NCI-H1417 treated with DMSO at 0.1 percent for 48 hours (cell line): ENCODE measurements at places on chromosomes 2 and 18.

DNA sequence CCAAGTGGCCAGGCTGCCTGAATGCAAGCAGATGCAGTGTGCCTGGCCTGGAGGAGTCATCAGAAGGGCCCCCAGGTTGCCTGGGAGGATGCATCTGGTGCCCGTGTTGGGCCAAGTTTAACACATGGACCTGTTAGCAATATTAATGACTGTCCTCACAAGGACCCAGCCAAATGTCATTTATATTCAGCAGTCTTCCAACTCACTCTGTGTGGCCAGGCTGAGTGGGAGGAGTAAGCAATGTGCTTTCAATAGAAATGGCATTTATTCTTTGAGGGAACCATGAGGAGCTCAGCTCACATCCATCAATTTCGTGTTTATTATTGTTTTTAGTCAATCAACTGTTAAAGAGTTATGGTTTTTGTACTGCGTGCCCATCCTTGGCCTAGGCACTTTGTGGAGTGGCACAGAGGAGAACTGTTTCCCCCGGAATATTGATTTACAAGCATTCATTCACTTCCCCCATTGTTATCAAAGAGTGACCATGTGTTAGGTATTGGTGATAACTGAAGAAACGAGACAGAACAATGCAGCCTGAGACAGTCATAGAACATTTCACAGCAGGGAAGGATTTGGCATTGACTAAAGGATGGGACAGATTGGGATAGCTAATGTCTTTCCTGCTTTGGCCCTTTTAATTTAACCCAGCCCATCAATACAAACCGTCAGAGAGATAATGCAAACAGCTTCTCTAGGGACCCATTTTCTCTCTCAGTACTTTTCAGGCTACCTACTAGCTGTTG is 725.2 kb downstream of the TSN start:
- DNase-seq, result no peak

GRCh38 chr2:191115391-191115790 is 35.4 kb downstream of the STAT4 start:
- no peak for DNase-seq

GRCh38 chr2:124797049-124797448 is 772.0 kb downstream of the CNTNAP5 start:
- no peak for DNase-seq

DNA sequence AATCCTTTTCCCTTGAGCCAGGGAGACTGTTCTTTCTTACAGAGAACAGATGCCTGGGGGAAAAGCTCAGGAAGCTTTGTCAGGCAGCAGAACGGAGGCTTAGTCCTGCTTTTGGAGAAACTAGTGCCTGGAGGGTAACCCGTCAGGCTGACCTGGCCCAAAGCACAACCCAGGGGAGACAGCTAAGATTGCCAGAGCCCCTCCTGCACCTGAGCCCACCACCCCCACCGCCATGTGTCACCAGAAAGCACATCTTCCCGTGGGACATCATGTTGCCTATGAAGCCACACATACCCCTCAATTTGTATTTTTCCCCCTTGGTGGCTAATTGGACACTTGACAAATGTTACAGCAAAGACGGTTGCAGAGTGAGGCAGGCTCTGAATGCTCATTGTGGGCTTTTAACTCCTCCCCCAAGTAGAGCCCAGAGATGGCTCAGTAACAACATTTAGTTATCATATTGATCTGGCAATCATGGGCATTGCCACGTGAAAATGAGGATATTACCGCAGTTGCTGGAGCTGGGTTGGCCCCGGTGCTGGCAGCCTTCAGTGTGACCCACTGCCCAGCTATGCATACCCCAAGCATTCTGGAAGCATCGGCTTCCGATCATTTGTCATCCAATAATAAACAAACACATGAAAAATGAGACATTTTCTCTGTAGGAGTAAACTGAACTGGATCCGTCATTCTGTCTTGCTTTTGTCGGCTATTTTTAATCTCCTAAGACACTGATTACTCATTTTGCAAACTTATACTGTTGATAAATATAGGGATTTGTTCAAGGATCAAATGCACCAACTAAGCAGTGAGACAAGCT is 229.5 kb downstream of the ATAD2B start:
- DNase-seq, result no peak

DNA sequence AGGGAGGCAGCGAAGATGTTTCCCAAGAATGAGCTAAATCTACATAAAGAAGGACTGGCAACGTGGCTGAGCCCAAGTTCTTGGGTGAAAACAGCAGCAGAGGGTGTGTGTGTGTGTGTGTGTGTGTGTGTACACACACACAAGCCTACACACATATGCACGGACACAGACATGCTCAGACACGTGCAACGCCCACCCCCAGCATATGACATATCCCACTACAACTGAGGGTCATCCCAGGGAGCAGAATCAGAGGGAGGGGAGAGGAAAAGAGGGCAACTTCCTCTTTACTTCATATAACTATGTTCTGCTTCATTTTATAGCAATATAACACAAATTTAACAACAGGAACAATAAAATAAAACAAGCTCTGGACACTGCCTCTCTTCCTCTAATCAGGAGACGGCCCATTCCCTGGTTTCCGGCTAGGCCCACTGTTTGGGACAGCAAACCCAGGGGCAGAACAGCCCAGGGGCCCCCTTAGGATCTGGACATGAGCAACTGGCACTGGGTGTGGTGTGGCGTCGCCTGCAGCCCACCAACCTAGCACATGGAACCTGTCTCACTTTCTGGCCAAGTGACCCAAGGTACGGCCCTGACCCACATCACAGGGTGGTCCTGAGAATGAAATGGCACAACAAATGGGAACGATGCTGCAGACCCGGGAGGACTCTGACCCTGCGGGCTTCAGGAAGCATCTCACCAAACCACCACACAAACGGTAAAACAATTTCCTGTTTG is 25.0 kb downstream of the FAM178B start:
- DNase-seq, result no peak

DNA sequence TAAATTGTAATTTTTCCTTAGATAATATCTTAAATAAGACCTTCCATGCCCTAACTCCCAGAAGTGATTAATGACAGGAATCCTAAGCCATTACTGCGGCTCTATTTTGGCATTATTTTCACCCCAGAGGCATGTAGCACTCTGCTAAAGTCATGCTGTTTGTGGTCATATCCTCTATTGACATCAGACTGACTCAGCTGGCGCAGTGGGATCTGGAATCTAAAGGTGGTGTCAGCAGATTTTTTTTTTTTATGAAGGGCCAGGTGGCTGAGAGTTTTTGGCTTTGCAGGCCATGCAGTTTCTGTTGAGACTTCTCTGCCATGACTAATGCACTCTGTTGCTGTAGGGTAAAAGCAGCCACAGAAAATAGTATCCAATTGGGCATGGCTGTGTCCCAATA is 64.1 kb upstream of the ACVR1C start:
- no peak for DNase-seq

- DNase-seq, result no peak
Measured at GRCh38 chr2:96470636-96471035, 34.5 kb downstream of the NEURL3 start.

- DNase-seq, result no peak
Measured at GRCh38 chr18:41767960-41768359, 187.1 kb upstream of the PIK3C3 start.

- DNase-seq, result no peak
Measured at GRCh38 chr2:20823917-20824316, 1.0 kb upstream of the LDAH start.

DNA sequence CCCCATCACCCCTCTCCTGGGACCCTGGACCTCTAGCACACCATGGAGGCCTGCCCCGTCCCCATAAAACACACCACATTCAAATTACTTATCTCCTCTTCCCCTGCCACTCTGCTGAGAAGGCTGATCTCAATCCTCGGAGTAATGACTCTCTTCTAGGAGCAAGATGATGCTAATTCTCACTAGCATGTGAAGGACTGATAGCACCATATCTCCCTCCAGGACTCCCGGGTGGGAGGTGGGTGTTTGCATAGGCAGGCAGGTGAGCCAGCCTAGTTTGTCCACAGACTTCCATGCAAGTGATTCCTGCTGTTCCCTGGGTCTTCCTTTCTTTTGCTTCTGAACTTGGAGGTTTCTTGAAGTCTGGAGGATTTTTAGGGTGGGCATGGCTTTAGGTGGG is 40.5 kb downstream of the HPCAL1 start:
- no peak for DNase-seq

- no peak for DNase-seq
Measured at GRCh38 chr2:151927501-151928221, 99.4 kb upstream of the ARL5A start.

GRCh38 chr2:36526226-36526625 is 71.7 kb downstream of the FEZ2 start:
- DNase-seq, result no peak

DNA sequence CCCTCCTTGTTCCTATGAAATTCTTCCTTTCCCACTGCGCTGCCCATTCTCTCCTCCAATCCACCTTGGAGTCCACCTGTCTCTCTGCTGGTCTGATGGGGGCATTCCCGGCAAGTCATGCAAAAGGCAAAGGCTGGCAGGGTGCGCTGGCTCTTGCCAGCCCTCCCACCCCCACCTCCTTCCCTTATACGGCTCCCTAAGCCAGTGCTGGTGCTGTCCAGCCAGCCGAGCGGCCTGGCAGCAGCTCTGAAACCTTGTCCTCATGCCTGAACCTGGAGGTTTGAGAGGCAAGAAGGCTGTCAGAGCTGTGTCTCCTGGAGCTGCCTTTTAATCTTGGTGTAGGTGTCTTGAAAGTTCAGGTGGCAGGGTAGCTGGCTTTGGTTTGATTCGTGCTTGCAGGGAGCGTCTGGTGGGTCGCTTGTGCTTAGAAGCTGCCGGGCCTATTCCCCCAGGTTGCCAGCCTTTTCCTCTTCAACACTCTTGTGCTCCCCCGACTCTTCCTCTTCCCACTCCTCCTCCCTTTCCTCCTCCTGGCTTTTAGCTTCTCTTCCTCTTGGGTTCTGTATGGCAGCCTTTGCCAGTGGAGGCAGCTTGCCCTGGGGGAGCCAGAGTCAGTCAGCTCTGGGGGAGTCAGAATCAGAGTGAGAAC is 748 bp downstream of the LIPG start:
- DNase-seq, result no peak

- no peak for DNase-seq
Measured at GRCh38 chr2:197850882-197851450, 46.6 kb downstream of the PLCL1 start.

GRCh38 chr2:71721362-71721665 is 268.0 kb downstream of the DYSF start:
- no peak for DNase-seq

GRCh38 chr2:8327371-8328100 is 354.3 kb upstream of the ID2 start:
- DNase-seq, result no peak

GRCh38 chr2:71073475-71073874 is 5.0 kb downstream of the NAGK start:
- DNase-seq, result no peak

DNA sequence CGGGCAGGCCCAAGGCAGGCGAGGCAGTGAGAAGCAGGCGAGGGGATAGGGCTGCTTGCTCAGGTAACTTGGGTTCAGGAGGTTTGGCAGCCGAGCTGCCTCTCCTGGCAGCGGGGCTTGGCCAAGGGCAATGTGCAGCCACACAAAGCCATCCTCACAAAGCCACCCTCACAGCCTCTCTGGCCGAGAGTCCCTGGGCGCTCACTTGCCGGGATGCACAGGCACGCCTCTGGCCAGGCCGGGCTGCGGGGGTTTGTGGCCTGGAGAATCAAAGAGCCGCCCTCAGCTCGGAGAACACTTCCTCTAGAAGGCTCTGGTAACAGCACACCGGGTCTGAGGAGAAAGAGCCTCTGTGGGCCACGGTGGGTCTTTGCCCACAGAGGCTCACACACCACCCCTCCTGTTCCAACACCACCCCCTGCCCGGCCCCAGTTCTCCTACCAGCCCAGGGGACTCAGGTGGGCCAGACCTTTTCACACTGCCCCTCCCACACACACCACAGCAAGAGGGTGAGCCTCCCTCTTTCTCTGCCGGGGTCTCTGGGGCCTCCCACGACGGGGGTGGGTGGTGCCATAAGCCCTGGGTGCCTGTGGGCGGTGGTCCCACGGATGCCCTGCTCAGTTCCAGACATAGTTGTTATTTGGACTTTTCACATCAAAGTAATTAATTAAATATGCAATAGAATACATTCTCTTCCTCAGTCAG is 186.9 kb downstream of the ZFP36L2 start:
- DNase-seq, result no peak
